Muscle of back (tissue), 13 donors: ENCODE measurements at places on chromosomes 4 and X.

- no peak for DNase-seq
These were observed 13.6 kb downstream of the RGS12 start for GRCh38 chr4:3306450-3306849.

DNA sequence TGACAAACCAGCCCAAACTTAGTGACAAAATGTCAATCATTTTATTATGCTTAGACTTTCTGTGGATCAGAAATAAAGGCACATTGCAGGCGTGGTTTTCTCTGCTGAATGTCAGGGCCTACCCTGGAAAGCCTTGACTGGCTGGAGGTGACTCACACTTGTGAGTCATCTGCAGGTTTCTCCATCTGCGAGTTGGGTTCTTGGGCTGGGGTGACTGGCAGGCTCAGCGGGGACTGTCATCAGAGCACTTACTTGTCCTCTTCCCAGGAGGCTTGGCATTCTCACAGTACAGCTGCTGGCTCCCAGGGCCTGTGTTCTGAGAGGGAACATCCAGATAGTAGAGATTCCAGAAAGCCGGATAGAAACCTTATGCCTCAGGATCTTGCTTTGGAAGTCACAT, 153.8 kb upstream of the AGA start:
- peak; percentile 43 for DNase-seq

GRCh38 chr4:13547485-13548041, 3.3 kb upstream of the NKX3-2 start:
- peak; percentile 24 for DNase-seq

DNA sequence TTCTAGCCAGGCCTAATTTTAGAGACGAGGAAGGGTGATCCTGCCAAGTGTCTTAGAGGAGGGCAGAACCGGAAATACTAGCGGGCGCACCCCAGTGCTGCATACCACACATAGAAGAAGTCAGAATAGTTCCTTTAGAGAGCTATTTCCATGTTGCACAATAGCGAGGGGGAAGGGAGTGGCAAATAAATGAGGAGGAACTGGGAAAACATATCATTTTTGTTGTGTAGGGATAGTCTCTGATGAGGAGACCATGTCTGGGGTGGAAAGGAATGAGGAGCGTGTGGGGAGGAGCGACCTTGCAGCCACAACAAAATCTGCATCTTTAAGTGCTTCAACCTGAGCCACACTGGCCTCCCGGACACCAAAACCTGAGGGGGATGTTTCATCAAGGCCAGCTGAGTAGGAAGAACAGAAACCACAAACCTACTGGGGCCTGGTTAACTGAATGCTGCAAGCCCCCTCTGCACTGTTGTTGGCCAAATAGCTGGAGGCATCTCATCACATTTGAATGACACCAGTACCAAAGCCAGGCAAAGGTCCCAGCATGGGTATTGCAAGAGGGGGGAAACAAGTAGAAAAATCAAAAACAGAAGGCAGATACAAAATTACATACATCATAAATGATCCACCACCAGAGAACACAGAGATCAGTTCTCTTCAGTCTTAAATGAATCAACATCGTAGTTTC, 26.7 kb upstream of the C1QTNF7 start:
- peak; percentile 53 for DNase-seq

DNA sequence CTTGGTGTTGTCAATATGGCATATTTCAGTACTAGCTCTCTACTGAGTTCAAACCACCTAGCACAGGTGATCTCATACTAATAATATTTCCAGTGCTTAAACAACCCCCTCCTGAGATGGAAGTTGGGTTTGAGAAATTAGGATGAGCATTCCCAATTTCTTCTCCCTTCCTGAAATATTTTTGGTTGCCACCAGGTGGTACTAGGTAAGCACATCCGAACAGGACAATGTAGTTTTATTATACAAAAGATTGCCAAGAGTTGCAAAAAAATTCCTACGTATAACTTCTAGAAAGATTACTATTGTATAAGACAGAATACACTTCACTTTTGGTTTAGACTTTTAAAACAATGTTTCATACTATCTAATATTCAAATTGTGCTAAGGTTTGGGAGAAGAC, 484.5 kb downstream of the PACRGL start:
- DNase-seq, result no peak

DNA sequence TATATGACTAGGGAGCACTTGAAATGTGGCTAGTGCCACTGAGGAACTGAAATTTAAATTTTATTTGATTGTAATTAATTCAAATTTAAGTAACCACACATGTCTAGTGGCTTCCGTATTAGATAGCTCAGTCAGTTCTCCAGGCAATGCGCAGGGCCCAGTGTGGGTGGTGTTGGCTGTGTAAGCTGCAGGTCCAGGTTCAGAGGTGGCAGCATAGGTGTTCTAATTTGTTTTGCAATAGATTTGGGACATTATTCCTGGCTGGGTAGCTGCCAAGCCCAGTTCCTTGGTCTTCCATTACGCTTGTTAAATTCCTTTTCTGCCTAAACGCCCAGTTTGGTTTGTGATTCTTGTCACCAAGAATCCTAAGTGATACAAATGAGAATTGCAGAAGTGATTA, 79.5 kb downstream of the FAM184B start:
- DNase-seq, result no peak

- no peak for DNase-seq
These were observed 18.5 kb downstream of the TBC1D14 start for GRCh38 chr4:6928081-6928480.

DNA sequence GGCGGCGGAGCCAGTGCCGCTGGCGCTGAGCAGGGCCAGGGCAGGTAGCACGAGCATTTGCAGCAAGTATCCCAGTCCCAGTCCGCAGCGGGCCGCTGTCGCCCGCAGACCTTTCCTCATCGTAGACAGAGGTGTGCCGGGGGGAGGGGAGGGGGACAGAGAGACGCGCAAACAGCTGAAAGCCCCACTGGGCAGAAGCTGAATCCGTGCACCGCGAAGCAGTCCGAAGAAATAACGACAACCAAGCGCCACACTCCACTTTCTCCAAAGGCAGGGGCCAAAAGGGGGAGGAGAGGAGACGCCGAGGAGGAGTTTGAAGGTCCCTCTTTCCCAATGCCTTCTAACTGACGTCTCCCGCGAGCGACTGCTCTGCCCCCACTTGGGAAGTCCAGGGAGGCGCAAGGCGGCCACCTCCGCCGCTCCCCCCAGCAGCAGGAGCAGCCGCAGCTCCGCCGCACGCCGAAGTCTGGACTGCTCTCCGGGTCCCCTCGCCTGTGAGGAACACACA, at the start of gene UNC5C:
Gene UNC5C, minus strand, starts transcription at position 236 of the 508 bp plus-strand sequence.
- peak; percentile 61 for DNase-seq

GRCh38 chr4:7037425-7037824, 5.7 kb upstream of the TADA2B start:
- no peak for DNase-seq

GRCh38 chr4:150155391-150155790, 77.1 kb downstream of the DCLK2 start:
- DNase-seq, result no peak

GRCh38 chrX:56569378-56570057, 6.1 kb downstream of the UBQLN2 start:
- no peak for DNase-seq
